ENCODE measurements at places on chromosomes 2 and 18.
A peak's percentile ranks its signal among the peaks of the same experiment; 100 is the strongest.

- DNase-seq, result no peak
Observed at GRCh38 chr2:107132070-107132469, 246.1 kb upstream of the ST6GAL2 start.

DNA sequence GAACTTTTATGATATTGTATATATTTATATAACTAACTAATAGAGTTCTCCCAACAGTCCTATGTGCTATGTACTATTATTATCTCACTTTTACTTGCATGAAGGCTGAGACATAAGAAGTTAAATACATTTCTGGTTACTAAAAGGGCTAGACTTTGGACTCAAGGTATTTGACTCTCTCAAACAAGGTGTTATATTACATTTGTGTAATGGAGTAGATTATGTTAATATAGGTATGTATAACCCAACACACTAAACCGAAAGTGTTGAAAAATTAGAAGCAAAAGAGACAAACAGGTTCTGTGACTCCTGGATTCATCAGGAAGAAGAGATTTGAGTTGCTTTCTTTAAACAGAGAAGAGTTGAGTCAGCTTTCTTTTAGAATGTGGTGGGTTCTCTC lies 733.6 kb upstream of the ZEB2 start:
- no peak for DNase-seq

DNA sequence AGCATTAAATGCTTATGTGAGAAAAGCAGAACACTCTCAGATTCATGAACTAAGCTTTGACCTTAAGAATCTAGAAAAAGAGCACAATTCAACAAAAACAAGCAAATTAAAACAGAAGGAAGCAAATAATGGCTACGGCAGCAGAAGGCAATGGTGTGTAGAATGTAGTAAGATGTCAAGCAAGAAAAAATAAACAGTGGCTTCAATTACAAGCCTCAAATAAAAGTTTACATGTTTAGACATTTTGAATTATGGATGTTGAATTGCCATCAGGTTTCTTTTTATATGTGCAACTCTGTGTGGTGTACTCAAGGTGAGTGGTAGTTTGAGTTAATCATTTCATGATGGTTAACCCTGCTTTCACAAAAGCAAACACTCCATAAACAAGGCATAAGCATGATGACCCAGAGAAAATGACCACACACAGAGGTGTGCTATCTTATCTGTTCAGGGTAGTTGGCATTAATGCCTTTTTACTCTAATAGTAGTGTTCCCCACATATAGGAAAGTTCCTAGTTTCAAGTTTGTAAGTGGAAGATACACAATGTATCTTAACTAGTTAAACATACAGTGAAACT lies 207.1 kb downstream of the FIGN start:
- no peak for DNase-seq

DNA sequence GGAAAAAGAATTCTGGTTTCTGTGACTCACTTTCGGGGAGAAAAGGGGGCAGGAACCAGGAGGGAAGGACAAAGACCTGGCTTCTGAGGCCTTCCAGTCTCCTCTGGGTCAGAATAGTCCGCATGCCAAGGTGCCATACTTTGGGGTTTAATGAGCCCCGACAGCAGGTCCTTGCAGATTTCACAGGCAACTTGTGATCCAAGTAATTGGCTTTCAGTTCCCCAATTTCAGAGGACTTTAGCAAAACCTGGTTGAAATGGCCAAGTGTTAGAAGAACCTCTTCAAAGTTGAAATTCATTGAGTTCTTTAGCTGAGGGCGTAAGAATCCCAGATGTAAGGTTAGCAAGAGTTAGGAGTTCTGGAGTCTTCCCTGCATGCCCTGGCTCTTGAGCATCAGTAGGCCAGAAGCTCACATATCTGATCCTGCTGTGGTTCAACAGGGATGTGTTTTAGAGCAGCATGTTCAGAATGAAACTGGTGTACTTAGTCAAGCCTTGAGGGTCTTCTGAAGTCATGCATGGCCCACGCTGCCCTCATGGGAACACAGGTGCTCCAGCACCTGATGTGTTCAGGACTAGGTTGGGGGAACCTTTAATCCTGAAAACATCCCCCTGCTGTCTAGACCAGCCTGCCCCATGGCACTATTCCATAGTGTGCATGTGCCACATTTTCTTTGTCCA lies 143.0 kb downstream of the NUP35 start:
- no peak for DNase-seq

DNA sequence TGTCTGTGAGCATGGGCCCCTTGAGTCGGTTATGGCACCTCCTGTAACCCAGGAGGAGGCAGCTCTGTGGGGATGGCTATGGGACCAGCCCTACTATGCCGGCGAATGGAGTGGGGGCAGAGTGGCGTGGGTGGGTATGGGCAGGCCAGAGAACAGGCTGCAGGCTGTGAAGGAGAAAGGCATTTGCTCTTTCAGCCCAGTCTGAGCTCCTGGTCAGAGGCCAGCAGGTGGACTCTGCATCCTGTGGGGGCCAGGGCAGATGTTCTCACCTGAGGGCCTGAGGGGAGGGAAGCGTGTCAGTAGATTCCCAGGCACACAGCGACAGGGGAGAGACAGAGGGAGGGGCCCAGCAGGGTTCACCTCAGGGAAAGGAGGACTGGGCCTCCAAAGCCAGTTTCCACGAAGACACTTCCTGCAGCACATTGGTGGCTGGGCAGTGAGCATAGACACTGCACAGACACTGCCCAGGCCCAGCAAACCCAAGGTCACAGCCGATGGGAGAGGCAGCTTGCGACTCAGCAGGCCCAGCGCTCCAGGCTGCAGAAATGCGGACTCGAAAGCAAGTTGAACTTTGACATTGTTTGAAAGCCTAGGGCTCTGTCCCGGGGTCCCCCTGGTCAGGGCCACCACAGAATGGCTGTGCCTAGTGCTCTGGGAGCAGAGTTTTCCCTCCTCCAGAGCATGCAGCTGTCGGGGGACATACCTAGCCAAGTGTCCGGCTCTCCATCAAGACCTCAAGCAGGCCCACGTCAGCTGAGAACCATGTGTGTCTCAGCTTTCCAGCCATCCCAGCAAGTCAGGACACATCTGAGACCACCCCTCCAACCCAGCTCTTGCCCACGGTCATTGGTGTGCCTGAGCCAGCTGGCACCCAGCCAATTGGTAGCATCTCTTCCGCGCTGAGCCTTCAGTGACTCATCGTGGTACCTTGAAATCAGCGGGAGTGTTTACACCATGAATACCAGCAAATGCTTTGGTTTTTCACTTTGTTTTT lies 53.8 kb downstream of the TGOLN2 start:
- peak; percentile 76 for DNase-seq

GRCh38 chr18:10319914-10320600 lies 134.4 kb upstream of the APCDD1 start:
- no peak for DNase-seq

- no peak for DNase-seq
Observed at GRCh38 chr2:10169053-10169578, 46.6 kb downstream of the RRM2 start.

DNA sequence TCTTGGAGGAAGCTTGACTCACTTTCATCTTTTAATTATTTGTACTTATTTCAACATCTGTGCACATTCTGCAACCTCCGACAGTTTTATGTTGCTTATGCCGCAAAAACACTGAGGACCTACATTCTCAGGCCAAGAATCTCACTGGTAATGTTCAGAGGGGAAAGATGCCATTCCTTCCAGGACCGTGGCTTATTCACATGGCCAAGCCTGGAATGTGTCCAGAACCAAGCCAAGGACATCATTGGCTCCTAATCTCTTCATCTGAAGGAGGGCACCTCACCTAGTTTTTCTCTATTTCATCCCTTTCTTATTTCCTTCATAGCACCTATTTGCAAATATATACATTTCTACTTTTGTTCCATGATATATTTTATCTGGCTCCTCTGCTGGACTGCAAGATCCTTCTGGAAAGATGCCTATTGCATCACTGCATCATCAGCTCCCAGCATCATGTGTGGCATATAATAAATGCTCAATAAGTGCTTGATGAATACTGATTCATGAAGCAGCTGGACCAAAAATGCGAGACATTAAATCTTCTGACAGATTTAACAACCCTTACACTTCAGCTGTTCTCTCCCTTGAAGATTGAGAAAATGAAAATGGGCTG lies 377.1 kb downstream of the TNS1 start:
- DNase-seq, result peak; percentile 92

DNA sequence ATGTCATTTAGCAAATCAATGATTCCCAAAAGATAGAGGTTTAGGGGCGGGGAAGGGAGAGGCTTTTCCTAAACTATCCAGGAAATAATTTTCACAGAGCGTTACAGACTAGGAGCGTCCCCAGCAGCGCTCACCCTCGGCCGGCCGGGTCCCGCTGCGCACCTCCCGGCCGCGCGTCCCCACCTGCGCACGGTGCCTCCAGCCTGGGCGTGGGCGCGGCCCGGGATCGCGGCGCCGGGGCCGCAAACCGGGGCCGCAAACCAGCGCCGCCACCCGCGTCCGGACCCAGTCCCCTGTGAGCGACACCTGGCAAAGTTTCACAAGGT lies 684 bp upstream of the ZCCHC2 start:
- no peak for DNase-seq

DNA sequence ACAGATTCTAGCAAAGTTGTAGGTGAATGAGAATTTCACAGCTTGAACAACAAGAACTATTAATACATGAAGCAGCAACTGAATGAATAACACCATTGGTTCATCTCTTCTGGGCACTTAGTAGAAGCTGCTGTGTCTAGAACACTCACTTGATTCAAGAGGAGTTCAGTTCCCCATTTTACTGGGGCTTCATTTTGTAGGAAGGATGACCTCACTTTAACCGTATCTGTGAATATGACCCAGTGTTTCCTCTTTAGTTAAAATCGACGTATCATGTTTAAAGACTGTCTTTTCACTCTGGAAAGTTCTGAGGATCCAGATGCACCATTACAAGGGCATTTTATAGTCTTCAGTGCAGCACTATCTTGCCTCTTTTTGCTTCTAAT lies 47.8 kb downstream of the LRRTM1 start:
- DNase-seq, result no peak

- DNase-seq, result no peak
Observed at GRCh38 chr2:104472076-104472475, 381.8 kb upstream of the POU3F3 start.

DNA sequence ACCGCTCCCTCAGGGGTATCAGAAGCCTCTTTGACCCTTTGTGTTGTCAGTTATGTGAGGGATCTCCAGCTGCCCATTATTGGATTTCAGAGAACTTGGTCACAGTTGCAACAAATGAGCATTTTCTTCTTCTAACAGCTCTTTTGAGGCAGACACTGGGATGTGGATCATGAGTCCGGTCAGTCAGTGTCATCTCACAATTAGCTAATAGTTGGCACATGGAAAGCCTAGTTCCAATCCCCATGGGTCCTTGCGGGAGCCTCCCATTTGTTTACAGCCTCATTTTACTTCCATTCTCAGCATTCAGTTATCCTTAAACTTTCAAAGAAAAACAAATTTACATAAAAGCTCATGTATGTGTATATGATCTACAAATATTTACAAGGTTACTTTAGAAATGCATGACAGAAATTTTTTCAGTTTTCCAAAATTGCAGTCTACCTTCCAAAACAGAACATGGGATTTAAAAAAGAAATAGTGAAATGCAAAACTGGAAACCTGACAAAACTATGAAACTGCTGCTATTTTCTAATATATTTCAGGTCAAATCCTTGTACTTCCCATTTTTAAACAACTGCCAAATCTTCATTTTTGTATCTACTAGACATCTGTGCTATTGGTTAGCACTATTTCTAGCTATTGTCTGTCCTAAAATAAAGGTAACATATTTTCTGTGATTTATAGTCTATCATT lies 547.1 kb upstream of the ZEB2 start:
- DNase-seq, result no peak

GRCh38 chr2:169343202-169343601 lies 19.1 kb downstream of the LRP2 start:
- DNase-seq, result no peak

DNA sequence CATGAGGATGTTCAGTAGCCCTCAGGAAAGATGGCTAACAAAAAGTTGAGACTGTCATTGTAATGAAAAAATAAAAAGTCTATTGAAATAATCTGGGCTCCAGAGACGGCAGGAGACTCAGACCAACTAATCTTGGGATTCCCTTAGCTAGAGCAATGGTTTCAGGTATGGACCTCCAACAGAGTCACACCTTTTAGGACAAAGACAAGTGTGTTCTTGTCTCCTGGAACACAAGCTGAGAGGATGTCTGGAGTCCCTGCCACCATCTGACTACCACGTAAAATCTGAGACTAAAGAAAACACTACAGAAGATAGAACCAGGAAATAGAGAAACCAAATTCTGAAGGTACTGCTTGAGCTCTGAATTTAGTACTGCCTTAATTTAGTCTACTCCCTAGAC lies 103.3 kb upstream of the RBBP8 start:
- no peak for DNase-seq

DNA sequence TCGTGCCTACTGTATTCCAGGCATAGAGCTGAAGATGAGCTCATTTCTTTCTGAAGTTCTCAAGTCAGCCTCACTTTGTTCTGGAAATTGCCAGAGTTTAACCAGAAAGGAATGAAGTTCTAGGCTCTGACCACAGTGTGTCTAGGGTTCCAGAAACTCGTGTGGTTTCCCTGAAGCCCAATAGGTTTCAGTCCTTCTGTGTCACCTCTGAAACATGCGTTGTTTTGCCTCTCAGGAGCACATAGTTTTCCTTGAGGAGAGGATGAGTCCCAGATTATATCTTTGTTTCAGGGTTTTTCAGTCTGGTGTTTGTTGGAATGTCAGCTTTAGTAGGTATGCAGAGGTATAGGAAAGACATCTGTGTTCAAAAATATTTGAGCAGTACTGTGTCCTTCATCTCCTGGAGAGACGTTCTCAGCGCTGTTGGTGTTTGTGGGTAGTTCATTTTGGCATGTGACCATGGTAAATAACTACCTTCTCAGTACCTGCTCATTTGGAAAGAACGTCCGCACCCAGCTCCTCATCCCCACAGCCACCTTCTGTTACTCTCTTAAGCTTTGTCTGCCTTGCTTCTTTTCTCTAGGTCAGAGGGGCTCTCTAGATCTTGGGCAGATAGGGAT lies 56.6 kb downstream of the RALBP1 start:
- peak; percentile 45 for DNase-seq

- DNase-seq, result no peak
Observed at GRCh38 chr2:128325611-128326181, 7.0 kb upstream of the HS6ST1 start.

- DNase-seq, result no peak
Observed at GRCh38 chr18:60092073-60092472, 192.3 kb downstream of the PMAIP1 start.

GRCh38 chr2:28588292-28588670 lies 92.4 kb downstream of the PLB1 start:
- peak; percentile 6 for DNase-seq

GRCh38 chr2:73408198-73408597 lies 22.6 kb downstream of the ALMS1 start:
- DNase-seq, result no peak

- DNase-seq, result peak; percentile 90
Observed at GRCh38 chr2:73823916-73824523, 4.7 kb upstream of the STAMBP start.

GRCh38 chr2:15119722-15120175 lies 441.4 kb downstream of the NBAS start:
- no peak for DNase-seq

GRCh38 chr18:5439986-5440696 lies 103.7 kb downstream of the EPB41L3 start:
- DNase-seq, result no peak

GRCh38 chr2:234075947-234076346 lies 25.4 kb downstream of the SPP2 start:
- DNase-seq, result no peak

All from fibroblast of villous mesenchyme (primary cell).